ENCODE measurements at places on chromosomes 7 and 10.

DNA sequence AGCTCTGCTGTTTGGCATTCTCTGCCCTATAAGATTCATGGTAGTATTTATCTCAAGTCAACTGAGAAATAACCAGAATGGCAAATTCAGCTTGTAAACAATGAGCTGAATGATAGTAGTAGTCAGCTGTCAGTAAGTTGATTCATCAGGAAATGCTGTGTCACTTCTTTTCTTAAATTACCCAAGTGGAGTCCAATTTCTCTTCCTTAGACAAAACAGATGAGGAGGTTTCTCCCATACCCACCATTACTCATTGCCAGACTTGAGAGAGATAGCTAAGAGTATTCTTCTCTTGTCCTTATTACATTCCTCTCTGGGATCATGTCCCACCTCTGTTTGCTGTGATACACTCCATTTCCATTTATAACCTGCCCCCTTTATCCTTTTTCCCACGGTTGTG lies 159.8 kb upstream of the STEAP1 start:
- no peak for DNase-seq

GRCh38 chr7:87933605-87933952 lies 472 bp upstream of the ADAM22 start:
- no peak for DNase-seq

GRCh38 chr10:33489501-33490176 lies 155.2 kb upstream of the NRP1 start:
- DNase-seq, result peak; percentile 58

GRCh38 chr7:158820656-158821055 lies 8.7 kb downstream of the ESYT2 start:
- no peak for DNase-seq

DNA sequence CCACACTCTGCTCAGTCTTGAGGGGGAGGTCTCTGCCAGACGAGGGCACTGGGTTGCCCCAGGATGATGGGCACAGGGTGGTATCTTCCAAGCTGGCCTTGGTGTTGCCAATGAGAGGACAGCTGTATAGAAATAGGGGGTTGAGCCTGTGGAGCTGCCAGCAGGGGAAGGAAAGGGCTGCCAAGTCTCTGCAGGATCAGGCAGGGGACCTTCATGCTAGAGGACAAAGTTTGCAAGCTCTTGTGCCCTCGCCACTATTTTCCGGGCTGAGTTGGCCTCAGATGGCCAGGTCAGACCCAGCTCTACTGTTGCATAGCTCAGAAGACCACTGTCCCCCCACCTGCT lies 68.7 kb downstream of the ARHGAP22 start:
- peak; percentile 4 for DNase-seq

GRCh38 chr7:121624958-121625357 lies 228.8 kb upstream of the FAM3C start:
- peak; percentile 61 for DNase-seq

DNA sequence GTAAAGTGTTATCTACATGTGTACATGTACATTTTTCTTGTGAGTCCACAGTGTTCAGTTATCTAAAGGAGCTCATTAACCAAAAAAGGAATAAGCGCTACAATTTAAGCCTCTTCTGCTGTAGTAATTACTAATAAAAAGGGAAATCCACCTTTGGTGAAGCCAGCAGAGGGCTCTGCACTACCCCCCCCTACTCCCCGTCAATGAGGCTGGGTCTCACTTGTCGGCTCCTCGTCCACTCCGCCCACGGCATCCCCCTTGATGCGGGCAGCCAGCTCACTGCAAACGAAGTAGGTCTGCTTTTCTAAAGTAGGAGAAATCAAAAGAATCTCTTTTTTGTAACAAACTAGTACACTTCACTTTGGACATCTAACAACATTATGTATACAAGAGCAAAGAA lies 4.7 kb upstream of the WASHC2A start:
- no peak for DNase-seq

DNA sequence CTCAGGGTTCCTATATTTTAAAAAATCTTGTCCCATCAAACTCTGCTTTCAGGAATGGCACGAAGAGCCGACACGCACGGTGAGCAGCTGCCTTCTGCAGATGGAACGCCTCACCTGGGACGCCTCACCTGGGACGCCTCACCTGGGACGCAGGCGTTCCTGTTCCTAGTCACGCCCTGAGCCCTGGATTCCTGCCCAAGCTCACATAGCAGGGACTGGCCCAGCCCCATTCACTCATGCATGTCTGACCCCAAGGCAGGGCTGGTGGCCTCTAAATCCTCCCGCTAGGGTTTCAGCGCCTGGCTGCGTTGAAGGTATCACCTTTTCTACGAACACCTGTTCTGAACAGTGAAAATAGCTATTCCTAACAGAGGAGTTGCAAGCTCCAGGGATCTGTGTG lies 49.8 kb downstream of the CARD11 start:
- DNase-seq, result peak; percentile 68

GRCh38 chr10:117374506-117375359 lies 507 bp downstream of the PDZD8 start:
- peak; percentile 71 for DNase-seq

GRCh38 chr7:112058686-112059085 lies 147.5 kb downstream of the DOCK4 start:
- DNase-seq, result no peak

Data from stomach (tissue), 19 donors.